ENCODE measurements at places on chromosomes 2 and 18.

DNA sequence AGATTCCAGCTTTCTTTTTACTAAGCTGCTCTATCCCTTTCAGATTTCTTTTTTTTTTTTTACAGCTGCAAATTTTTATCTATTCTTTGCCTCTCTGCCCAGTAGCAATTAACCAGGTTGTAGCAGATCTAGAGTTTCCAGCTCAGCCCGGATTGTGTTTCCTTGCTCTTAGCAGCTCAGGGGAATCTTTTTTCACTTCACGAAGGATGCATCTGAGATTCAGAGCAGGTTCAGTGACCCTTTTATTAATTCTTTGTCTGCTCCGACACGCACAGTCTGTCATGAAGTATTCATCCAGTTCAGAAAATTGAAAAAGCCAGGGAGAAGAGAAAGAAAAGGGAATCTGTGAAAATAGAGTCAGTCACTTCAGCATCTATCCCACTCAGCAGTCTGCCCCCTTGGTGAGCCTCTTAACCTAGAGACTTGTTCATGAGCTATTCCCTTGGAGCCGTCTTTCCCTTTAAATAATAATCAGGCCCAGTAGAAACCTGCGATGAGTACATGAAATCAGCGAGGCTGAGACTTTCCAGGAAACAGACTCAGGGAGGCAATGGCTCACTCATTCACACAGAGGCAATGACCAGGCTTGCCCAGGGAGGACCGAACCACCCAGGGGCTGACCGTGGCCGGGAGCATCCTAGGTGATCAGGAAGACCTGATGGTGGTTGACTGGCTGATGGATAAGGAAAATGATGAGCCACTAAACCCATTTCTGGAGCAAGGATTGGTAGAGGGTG is 103.4 kb upstream of the ITGA6 start:
- no peak for DNase-seq

GRCh38 chr2:71494091-71494490 is 40.7 kb downstream of the DYSF start:
- DNase-seq: no peak

- DNase-seq: peak; percentile 65
Measured at GRCh38 chr2:56130463-56131070, 53.2 kb upstream of the CCDC85A start.

DNA sequence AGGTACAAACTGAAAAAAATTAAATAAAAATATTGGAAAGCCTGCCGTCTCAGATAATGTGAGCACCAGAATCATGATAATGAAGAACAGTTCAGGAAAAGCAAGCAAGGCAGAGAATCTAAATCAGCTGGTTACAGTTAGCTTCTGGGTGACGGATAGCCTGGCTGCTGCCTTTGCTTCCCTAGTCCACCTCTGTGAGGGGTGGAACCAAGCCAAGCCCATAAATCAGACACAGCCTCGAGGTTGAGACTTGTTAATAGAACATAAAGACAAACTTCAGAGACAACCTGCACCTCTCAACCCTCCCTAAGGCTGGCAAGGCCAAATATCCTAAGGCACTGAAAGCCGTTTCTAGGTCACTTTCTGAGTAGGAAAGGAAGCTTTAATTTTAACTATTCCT is 334.7 kb upstream of the SLC39A10 start:
- no peak for DNase-seq

GRCh38 chr18:11981543-11982366 is 448 bp downstream of the IMPA2 start:
- peak; percentile 25 for DNase-seq

- DNase-seq: no peak
Measured at GRCh38 chr2:160882906-160883305, 277.3 kb upstream of the TANK start.

DNA sequence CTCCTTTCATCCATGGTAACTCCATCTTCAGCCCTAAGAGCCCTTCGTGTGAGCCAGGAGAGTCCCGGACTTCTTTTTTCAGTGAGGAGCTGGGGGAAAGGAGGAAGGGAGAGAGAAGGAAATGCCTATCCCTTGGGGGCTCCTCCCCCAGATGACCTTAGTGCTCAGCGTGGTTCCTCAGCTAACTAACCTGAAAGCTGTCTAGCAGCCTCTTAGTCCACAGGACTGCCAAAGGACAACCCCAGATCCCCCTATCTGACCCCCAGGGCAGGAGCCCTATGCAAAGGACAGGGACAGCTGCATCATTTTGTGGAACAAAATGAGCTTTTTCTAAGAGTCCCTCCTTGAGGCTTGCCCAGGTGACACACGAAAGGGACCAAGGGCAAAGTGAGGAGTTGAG is 7.9 kb downstream of the SPR start:
- no peak for DNase-seq

DNA sequence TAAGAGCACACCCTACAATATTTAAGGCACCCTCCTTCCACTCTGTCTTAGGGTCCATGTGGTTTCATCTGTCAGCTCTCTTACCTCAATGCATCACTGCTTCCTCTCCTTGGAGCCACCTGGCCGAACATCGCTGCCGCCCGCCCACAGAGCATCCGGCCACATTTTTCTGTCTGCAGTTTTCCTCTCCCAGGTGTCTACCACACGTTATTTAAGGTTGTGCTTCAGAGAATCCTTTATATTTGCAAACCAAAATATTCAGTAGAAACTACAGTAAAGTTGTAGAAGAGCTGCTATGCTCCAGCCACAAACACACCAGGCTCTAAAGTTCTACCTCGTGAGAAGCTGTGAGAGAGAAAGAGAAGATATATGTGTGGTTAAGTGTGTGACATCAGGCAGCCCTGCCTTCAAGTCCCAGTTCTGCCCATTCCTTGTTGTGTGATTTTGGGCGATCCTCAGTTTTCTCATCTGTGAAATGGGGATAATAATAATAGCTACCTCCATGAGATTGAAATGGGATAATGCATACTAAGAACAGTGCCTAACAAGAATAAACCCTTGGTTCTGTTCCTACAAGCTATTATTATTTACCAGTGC is 4.9 kb upstream of the STK17B start:
- no peak for DNase-seq

DNA sequence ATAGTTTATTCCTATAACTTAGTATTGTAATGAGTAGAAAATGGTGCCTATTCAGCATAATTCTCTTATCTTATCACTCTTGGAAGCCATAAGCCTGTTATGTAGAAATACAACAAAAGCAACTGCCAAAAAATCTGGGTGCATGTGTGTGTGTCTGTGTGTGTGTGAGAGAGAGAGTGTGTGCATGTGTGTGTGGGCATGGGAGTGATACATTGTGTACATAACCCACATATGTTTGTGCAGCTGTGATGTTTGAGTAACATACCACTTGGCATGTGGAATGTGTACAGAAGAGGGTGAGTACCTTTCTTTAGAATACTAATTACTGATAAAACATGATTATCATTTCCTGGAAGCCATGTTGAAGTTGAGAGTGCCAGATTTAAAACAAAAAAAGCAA is 642.3 kb upstream of the SYT4 start:
- peak; percentile 9 for DNase-seq

- DNase-seq: no peak
Measured at GRCh38 chr2:179686718-179687342, 174.6 kb downstream of the ZNF385B start.

DNA sequence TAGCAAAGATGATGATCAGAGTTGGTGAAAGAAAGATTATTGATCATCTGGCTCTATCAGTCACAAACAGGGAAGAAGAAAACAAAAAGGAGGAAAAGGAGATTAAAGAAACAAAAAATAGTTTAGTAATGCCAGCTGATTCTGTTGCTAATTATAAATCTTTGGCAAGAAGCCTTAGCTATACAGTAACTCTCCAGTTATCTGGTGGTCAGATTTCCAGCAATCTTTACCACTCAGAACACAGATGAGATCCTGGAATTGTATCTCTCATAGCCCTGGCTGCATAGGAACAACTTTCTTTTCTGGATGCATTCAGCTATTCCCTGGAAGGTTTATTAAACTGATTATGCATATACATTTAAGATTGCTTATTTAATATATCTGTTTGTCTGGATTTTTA is 256.8 kb upstream of the ZEB2 start:
- DNase-seq: no peak

- DNase-seq: no peak
Measured at GRCh38 chr2:39413063-39413737, 23.9 kb downstream of the MAP4K3 start.

- no peak for DNase-seq
Measured at GRCh38 chr2:114651933-114652332, 209.5 kb downstream of the DPP10 start.

DNA sequence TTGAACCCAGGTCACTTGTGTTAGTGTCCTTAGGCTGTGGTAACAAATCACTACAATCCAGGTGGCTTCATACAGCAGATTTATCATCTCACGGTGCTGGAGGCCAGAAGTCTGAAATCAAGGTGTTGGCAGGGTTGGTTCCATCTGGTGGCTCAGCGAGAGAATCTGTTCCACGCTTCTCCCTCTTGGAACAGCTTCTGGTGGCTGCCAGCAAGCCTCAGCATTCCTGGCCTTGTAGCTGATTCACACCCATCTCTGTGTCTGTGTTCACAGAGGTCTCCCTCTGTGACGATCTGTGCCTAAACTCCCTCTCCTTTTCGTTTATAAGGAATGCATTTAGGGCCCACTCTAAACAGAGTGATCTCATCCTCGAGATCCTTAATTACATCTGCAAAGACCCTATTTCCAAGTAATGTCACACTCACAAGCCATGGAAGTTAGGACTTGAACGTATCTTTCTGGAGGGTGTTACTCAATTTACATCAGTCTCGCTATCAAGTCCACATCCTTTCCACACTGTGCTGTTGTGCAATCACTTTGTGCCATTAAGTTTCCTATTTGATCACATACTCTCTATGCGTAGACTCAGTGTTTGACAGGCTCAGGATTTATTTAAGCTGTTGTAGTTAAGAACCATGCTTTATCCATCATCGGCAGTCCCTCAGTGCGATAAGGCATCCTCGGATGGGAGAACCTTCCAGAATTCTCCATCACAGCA is 164.4 kb downstream of the SOCS6 start:
- no peak for DNase-seq

GRCh38 chr2:216689397-216689796 is 6.0 kb downstream of the IGFBP5 start:
- DNase-seq: no peak

GRCh38 chr2:204691911-204692510 is 146.7 kb downstream of the PARD3B start:
- DNase-seq: peak; percentile 75

DNA sequence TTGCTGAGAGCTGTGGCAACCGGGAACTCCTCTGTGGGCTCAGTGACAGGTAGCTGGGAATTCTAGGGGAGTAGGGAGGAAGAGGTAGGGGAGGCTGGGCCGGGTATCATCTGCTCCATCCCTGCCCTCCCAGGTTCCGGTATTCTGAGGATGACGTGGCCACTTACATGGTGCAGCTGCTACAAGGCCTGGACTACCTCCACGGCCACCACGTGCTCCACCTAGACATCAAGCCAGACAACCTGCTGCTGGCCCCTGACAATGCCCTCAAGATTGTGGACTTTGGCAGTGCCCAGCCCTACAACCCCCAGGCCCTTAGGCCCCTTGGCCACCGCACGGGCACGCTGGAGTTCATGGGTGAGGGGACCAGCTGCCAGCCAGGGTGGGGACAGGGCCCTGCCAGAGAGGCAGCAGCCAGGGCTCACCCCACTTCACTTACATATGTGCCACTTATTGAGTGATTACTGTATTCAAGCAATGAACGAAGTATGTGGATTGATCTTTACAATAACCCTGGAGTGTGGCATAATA is 8.0 kb upstream of the GMPPA start:
- no peak for DNase-seq

- DNase-seq: no peak
Measured at GRCh38 chr18:71293322-71293721, 1004.5 kb downstream of the SOCS6 start.

GRCh38 chr2:169716238-169716886 is 17.3 kb upstream of the KLHL23 start:
- no peak for DNase-seq

DNA sequence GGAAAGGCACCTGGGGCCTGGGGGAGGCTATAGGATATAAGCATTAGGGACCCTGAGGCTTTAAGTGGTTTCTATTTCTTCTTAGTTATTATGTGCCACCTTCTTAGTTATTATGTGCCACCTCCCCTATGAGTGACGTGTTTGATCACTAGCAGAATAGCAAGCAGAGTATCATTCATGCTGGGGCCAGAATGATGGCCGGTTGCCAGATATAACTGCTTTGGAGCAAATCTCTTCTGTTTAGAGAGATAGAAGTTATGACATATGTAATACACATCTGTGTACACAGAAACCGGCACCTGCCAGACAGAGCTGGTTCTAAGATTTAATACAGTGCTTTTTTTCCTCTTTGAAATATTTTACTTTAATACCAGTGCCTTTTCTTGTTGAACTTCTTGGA is 29.4 kb downstream of the LIPG start:
- no peak for DNase-seq

DNA sequence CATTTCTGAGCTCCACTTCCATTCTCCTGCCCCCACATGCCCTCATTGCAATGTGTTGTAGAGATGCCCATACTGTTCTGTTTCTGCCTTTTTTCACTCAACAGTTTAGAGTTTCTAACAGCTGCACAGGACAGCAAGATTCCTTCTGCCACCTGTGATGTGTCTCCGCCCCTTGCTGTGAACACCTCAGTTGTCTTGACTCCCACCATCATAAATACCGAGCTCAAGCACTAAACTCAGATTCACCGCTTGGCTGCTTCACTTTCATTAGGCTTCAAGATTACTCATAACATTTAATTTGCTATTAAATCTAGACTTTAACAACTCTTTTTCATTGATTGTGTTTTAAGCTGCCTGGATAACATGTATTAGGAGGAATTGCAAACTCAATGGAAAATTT is 141.0 kb downstream of the MAP2 start:
- no peak for DNase-seq

- DNase-seq: no peak
Measured at GRCh38 chr2:46645681-46646162, 166.4 kb downstream of the TMEM247 start.

GRCh38 chr18:56130481-56130880 is 507.9 kb downstream of the TXNL1 start:
- no peak for DNase-seq

DNA sequence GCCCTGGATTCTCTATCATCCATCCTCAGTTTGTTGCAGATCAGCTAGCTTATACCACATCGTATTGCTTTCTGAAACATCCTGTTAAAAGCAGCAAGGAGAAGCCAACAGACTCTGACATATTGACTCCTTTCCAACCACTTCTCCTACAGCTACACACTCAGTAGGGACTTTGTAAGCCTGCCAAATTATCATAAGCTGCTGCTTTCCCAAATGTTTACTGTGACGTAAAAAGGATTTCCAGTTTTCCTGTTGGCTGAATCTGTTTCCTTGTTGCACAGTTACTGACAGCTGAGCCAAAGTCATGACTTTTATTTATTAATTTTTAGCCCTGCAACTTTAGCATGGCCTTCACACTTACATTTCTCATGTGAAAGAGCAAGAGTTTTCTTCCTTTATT is 294.3 kb downstream of the KCNJ3 start:
- DNase-seq: no peak

DNA sequence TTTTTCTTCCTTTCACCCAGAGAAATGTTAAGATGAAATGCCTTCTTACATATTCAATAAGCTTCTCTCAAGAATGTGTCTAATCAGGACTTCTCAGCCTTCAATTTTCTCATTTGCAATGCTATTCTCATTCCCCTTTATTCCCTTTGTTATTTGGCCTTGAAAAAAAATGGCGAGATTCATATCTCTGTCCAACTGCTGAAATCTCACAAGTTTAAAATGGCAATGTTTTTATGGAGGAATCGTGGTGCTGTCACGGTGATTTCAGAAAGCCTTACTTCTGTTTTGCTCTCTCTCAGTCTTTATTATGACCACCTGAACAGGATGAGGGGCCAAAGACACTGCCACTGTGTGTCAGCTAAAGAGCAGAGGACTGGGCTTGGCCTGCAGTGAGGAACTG is 928.5 kb downstream of the DCC start:
- DNase-seq: no peak

- no peak for DNase-seq
Measured at GRCh38 chr18:38453880-38454279, 888.3 kb upstream of the CELF4 start.
